NCI-H187 treated with DMSO at 0.1 percent for 48 hours (cell line): ENCODE measurements at places on chromosomes 2 and 18.

DNA sequence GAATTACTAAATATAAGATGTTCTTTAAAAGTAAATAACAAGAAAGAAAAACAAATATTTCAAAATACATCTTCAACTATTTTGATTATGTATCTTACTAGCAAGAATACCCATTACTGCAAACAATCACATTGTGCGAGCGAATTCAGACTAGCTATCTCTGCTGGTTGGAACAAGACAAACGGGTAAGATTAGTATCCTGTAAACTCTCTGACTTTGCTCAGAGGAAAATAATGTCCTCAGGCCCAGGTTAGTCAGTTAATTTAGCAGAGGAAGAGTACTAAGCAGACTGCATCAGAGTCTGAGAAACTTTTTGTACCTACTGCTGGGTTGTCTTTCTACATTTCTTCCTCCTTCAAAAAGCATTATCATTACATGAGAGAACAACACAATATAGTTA, 50.4 kb upstream of the MCM6 start:
- DNase-seq = no peak

DNA sequence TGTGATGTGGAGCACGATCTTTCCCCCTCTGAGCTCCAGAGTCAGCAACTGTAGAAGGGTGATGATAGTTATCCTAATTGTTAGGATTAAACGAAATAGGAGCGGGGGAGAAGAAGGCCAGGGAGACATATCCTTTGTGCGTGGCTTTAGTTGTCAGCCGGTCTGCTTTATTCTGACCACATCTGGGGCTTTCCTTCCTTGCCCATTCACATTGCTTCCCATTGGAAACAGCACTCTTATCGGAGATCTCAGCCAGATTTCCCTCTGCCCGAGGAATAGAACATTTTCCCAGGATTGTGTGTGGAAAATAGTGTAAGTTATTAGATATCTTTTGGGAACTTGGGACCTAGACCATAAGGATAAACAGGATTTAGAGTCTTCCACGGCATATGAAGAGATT, 1.5 kb downstream of the RALB start:
- DNase-seq = no peak

DNA sequence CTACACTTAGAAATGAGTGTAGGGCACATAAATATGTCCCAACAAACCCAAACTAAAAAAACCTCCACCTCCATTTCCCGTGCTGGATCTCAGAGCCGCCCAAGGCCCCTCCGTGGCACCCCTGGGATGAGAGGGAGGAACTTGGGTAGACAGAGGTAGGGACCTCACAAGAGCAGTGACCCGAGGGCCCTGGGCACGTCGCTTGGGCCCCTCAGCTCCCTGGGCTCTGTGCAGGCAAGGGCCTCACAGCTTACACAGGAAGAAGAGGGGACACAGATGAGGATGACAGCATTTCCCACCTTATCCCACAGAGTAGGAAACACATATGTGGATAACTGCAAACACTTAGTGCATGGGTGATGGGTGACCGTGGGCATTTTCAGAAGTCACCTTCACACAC, 93.9 kb upstream of the TPO start:
- no peak for DNase-seq

- DNase-seq = no peak
Measured at GRCh38 chr2:113149553-113150257, 22.3 kb downstream of the IL1RN start.

DNA sequence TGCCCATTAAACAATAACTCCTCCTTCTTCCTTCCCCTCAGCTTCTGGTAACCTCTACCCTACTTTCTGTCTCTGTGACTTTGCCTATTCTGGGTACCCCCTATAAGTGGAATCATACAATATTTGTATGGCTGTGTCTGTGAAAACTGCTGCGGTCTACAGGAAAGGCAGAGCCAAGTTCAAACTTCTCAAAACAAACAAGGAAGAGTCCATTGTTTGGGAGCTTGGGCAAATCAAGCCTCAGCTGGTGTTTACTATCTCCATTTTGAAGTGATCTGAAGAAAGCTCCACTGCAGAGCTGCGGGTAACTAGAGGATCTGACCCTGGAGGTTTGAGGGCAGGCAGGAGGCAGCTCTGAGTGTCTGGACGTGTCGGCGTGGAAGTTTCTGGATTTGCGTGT, 48.6 kb upstream of the DAPL1 start:
- DNase-seq = no peak

- no peak for DNase-seq
Measured at GRCh38 chr2:147646818-147647468, 197.9 kb upstream of the ACVR2A start.

DNA sequence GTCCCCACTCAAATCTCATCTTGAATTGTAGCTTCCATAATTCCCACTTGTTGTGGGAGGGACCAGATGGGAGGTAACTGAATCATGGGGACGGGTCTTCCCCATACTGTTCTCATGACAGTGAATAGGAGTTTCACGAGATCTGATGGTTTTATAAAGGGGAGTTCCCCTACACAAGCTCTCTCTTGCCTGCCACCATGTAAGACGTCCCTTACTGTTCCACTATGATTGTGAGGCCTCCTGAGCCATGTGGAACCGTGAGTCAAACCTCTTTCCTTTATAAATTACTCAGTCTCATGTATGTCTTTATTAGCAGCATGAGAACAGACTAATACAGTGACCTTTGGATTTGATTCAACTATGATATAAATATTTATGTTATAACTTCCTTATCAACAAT, 78.0 kb downstream of the CYRIA start:
- no peak for DNase-seq

DNA sequence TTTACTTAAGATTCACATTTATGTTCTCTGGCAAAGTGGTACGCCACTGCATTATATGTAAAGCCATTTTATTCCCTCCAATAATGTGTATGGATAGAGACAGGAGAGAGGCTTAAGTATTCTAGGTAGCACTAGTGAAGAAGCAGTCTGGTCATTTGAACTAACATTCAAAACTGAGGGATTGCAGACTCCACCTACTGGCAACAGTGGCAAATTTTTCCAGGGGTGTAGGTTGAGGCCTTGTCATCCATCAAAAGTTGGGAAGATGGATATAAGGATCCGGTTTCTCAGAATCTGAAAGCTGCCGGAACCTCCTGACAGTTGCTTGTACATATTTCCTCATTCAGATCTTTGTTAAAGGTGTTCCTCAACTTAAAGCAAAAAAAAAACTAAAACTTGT, 465.5 kb upstream of the FSHR start:
- no peak for DNase-seq

DNA sequence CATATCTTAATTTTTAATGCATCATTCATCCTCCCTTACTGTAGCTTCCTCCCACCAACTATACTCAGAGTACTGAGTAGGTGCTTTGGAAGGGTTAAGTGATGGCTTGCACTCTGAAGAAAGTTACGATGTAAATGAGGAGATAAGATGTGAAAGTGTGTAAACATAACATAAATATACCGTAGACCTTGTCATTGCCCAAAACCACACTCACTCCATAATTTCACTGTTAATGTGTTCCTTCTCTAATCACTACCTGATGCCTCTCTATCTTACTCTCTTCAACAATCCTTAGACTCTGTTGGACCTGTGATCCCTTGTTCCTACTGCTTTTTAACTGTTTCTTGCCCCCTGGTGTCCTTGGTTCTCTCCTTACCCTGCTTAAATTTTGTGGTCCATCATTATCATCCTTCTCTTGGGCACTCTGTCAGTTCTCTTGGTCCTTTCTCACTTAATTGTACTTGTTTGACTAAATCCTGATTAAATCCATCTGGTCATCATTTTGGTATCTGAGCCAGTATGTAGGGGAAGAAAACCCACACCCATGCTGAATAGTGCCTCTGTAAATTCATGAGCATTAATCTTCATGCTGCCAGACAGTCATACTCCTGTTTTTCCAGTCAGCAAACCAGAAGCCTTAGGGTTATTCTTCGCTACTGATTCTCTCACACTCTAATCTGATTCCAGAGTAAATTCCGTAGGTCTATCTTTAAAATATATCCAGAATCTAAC, 45.0 kb downstream of the PMS1 start:
- no peak for DNase-seq

GRCh38 chr18:26008096-26008495, 82.3 kb downstream of the SS18 start:
- DNase-seq = no peak

DNA sequence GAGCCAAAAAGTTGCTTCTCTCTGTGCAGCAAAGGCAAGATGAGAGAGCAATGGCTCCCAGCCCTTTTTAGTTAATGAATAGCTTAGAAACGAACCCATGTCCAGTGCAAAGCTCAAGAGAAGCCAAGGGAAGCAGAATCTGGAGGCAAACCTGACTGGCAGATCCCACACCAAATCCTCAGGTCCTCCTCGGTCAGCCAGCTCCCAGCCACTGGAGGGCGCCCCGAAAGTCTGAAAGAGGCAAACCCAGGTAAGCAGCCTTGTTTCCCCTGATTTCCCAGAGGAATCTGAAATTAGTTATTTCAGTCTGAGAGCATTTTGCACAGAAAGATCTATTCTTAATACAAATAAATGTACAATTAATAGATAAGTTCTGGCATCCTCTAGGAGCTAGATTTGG, 71.3 kb upstream of the PID1 start:
- no peak for DNase-seq

- no peak for DNase-seq
Measured at GRCh38 chr2:148523315-148523714, 121.2 kb upstream of the EPC2 start.

DNA sequence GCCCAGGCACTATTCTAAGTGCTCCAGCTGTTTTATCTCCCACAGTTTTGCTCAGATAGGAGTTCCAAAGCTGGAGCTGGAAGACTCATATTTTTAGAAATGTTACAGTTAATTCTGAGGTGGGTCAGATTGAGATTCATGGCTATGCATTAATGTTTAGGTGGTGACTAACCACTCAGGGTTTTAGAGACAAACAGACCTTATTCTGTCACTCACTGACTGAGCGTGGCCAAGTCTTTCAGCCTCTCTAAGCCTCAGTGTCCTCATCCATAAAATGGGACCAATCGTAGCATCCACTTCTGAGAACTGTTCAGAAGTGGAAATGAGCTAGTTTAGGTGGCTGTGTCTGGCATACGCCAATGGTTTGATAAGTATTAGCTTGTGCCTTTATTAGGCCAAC, 4.3 kb upstream of the CASP8 start:
- DNase-seq = no peak

DNA sequence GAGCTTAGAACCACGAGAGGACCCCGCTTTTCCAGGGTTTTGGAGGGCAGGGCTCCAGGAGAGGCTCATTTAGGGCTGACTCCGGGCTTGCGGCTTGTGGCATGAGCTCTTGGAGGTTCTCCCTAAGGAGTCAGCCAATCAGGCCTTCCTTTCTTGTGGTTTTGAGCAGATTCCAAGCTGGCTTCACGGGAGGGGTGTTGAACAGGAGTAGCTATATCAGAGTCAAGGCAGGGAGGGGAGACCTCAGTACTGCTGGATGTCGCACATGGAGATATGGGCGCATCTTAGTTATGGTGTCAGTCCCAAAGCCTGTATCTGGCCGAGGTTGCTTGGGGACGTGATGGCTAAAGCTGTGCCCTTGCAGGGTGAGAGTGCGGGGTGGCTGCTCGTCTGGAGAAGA, 98.6 kb downstream of the AGAP1 start:
- no peak for DNase-seq

DNA sequence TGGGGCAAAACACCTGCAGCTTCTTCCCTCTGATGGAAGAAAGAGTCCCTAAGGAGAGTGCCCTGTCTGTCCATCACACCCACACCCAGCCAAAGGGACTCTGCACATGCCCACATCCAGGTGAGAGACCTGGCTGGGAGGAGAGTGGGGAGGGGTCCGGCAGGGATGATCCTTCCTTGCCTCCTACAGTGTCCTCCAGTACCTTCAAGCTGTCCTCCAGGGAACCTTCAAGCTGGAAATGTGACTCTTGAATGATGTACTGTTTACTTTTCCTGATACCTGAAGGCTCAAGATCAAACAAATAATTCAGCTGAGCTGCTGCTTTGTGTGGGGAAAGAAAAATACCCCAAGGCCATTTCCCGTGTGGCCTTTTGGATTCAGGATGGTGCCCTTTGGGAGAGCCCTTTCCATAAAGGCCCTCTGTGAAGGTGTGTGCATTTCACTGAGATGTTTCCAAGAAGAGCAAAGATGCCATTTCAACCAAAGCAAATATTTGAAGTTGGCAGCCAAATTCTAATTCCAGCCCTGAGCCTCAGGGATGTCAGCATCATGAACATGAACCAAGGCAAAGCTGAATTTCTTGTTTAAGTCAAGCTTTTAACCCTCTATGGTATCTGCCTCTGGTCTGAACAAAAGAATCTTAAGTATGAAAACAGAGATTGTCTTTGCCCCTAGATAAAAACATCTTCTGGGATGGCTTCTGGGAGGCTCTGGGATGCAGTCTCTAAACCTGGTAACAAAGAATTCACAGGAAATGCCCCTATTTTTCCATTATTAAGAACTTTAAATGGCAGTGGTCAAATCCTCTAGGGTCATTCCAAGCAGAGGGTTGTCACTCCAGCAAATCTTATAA, 11.1 kb downstream of the EVA1A start:
- DNase-seq = no peak

- no peak for DNase-seq
Measured at GRCh38 chr18:6719098-6719846, 10.2 kb upstream of the ARHGAP28 start.

- no peak for DNase-seq
Measured at GRCh38 chr18:22223254-22223964, 54.0 kb downstream of the GATA6 start.

- no peak for DNase-seq
Measured at GRCh38 chr18:2906704-2907549, 60.1 kb downstream of the EMILIN2 start.

DNA sequence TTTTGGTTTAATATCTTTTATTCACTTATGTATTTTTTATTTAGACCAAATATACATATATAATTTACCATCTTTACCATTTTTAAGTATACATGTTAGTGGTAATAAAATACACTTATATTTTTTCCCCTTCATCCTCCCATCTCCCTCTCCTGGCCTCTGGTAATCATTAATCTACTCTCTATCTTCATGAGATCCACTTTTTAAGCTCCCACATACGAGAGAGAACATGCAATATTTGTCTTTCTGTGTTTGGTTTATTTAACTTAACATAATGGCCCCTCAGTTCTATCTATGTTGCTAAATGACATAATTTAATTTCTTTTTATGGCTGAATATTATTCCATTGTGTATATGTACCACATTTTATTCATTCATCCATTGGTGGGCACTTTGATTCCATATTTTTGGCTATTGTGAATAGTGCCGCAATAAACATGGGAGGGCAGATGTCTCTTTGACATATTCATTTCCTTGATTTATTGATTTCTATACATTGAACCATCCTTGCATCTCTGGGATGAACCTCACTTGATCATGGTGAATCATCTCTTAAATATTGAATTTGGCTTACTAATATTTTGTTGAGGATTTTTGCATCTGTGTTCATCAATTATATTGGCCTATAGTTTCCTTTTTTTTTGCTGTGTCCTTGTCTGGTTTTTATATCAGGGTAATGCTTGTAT, 41.5 kb upstream of the MEP1B start:
- DNase-seq = no peak

- no peak for DNase-seq
Measured at GRCh38 chr2:75088791-75089190, 110.5 kb downstream of the TACR1 start.

DNA sequence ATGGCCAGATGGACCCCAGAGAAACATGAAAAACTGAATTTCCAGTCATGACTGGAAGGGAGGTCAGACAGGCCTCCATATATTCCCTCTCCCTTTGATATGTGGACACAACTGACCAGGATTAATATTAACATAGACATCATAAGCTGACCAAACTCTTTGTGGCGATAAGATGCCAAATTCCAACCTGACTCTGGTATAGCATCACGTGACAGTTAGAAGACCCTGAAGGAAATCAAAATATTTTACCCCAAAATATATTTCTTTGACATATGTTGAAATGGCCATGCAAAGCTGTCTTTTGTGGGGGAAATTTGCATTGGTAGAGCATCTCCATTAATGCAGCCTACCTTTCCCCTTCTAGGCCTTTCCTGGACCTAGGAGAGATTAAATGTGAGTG, 36.7 kb downstream of the ST6GAL2 start:
- no peak for DNase-seq
